ENCODE measurements at places on chromosomes 2 and 18.

DNA sequence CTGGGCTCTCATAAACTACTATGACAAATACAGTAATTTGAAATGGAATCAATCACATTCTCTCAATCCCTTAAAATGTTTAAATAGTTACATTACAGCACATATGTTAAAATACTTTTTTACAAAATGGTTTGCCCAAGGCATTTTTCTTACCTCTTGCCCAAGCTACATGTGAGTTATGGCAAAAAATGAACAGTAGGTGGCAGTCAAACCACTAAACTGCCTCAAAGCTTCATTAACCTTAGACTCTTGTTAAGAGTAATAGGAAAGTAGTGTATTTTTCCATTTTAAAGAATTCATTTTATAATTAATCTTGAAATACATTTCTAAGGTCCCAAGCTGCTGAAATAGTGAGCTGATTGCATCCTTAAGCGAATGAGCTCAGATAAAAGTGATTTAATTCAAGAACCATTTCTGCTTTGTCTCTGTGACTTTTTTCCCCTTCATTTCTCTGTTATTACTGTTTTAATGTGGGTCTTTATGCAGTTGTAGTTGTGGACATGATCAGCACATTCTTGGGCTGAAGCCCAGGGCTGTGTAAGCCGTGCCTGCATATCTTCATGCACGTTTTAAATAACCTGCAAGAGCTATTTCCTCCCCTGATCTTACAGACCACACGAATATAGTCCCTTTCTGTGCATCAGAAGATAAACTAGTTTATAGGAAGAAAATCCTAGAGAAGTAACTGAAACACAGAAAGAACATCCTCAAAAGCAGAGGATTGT is 311.8 kb downstream of the LNPK start:
- H3K27ac ChIP-seq: no peak overlapping the region
- DNase-seq: peak; percentile 78
- no peak overlapping the region for H3K4me3 ChIP-seq

GRCh38 chr2:136255648-136256461 is 137.9 kb upstream of the CXCR4 start:
- no peaks in the 10 kb centered on the region for H3K27me3 ChIP-seq
- H3K36me3 ChIP-seq: no peaks in the 10 kb centered on the region
- no peak overlapping the region for H3K27ac ChIP-seq
- no peak overlapping the region for H3K4me3 ChIP-seq
- no peak for DNase-seq

DNA sequence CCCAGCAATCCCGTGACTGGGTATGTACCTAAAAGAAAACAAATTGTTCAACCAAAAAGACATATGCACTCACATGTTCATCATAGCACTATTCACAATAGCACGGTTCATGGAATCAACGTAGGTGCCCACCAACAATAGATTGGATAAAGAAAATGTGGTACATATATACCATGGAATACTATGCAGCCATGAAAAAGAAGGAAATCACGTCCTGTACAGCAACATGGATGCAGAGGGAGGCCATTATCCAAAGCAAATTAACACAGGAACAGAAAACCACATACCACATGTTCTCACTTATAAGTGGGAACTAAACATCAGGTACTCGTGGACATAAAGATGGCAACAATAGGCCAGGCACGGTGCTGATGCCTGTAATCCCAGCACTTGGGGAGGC is 207.9 kb upstream of the TNP1 start:
- no peak overlapping the region for H3K4me3 ChIP-seq
- H3K4me1 ChIP-seq: peaks cover 16% of the 10 kb centered on the region
- no peak for DNase-seq

DNA sequence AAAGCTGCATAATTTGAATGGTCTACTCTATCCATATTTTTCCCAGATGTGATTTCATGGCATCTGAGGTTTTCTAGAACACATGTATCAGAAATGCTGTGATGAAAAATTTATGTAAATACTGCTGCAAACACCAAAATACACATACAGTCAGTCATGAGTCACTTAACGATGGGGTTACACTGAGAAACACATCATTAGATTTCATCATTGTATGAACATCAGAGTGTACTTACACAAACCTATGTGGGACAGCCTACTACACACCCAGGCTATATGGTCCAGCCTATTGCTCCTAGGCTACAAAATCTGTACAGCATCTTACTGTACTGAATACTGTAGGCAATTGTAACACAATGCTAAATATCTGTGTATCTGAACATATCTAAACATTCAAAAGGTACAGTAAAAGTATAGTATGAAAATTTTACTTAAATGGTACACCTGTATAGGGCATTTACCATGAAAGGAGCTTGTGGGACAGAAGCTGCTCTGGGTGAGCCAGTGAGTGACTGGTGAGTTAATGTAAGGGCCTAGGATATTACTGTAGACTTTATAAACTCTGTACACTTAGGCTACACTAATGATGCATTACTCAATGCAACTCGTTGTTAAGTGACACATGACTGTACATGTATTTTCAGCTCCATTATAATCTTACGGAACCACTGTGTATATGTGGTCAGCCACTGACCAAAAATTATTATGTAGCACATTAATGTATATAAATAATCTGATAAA is 33.5 kb downstream of the PNO1 start:
- no peaks in the 10 kb centered on the region for H3K36me3 ChIP-seq
- peak overlapping the region; percentile 47 for H3K27ac ChIP-seq
- no peaks in the 10 kb centered on the region for H3K27me3 ChIP-seq

DNA sequence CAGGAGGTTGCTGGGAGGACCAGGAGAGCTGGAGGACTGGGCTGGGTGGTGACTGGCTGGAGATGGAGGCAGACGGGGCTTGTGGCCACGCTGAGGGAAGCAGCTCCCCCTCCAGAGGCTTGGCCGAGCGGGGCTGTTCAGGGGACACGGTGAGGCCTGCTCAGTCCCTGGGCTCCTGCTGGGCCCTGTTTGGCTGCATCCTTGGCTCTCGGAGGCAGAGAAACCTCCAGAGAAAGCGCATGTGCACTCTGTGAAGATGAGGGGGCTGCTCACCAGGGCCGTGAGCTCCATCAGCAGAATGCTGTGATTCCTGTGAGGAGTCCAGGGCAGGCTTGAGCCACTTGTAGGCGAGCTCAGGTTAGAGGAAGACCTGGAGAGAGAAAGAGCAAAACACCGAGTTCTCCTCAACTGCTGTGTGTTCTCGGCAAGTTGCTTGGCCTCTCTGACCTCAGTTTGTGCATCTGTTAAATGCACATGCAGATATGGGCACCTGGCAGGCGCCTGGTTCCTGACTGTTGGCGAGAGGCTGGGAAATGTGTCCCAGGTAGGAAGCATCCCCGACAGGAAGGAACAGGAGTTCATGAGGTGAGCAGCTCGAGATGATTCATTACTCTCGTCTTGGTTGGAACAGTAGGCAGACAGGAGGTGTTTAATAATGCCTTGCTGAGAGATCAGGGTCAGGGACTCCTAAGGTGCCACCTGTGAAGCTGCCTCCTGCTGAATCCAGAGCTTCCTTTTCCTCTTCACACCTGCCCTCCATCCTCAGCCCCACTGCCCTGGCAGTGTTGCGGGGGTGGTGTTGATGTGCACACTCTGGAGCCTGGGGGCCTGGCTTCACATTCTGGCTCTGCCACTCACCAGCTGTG is 941 bp downstream of the ZAP70 start:
- no peak overlapping the region for H3K27ac ChIP-seq
- no peaks in the 10 kb centered on the region for H3K36me3 ChIP-seq
- H3K27me3 ChIP-seq: peaks cover 25% of the 10 kb centered on the region
- H3K4me3 ChIP-seq: no peak overlapping the region

DNA sequence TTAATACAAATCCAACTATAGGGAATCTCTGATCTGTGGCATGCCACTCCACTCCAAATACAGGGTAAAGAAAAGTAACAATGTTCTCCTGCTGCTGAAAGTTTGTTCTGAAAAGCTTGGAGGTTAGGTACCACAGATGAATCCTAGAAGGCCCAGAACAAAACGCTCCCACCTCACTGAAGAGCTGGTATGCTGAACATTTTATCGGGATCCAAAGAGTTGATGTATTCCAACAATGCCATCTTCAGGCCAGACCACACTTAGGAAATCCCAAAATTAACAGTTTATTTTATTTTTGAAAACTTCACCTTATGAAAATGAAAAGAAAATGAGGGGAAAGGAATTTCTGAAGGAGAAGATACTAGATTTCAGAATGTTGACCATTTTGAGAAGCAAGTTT is 145.1 kb upstream of the CDH19 start:
- DNase-seq: no peak
- no peak overlapping the region for H3K4me3 ChIP-seq
- no peak overlapping the region for H3K27ac ChIP-seq
- H3K36me3 ChIP-seq: no peaks in the 10 kb centered on the region

DNA sequence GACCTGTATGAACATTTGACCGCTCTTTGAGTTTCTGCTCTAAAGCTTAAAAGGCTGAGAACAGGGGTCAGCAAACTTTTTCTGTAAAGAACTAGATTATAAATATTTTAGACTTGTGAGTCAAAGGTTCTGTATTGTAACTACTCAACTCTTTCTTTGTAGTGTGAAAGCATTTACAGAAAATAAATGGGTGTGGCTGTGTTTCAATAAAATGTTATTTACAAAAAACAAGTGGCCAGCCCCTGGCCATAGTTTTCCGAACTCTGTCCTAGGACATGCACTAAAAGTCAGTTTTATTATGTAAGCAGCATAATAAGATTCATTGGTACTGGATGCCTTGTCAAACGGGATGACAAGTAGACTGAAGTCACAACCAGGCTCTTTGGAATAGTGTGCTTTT is 434.9 kb downstream of the ZEB2 start:
- no peaks in the 10 kb centered on the region for H3K36me3 ChIP-seq
- DNase-seq: no peak
- H3K4me3 ChIP-seq: no peak overlapping the region
- H3K4me1 ChIP-seq: peaks cover 18% of the 10 kb centered on the region

DNA sequence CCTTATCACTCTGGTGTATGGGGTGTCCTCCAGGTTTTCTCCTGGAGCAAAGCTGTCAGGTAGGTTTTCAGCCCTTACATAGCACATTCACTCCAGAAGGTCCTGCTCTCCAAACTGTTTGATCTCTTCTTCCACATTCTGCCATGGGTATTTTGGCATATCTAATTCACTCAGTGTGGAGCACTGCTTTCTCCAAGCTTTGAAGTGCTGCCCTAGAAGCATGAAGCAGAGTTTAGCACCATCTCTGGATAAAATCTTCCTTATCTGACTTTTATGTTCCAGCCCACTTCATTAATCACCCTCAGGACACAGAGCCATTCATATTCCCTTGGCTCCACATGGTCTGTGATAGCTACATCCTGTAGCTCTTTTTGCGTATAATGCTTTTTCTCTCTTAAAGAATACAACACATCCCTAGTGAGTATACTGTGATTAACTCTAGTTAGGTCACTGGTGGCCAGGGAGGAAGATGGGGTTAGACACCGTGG is 56.7 kb upstream of the ARHGAP28 start:
- H3K27ac ChIP-seq: no peak overlapping the region
- no peaks in the 10 kb centered on the region for H3K4me1 ChIP-seq
- H3K4me3 ChIP-seq: no peak overlapping the region
- H3K36me3 ChIP-seq: no peaks in the 10 kb centered on the region
- H3K27me3 ChIP-seq: no peaks in the 10 kb centered on the region
- no peak for DNase-seq

DNA sequence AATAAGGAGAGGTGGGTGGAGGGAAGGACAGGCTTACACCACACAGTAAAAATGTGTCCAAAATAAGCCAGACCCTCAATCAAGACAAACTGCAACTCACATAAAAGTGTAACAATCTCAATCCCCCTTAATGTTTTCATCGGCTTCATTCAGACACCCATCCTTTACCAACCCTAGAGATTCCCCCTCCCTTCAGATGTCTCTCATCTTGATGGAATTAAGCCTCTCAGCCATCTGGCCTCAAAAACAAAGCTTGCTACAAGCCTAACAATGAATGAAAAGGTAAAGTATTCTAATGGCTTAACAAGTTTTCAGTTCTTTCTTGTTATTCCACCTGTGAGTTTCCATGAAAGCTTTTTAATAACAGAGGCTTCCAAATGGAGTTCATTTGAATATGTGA is 5.2 kb downstream of the RTTN start:
- H3K4me1 ChIP-seq: no peaks in the 10 kb centered on the region
- DNase-seq: no peak
- 0 out of 2 replicates have a peak, but pooled peaks cover 1% of the 10 kb centered on the region for H3K36me3 ChIP-seq
- no peak overlapping the region for H3K27ac ChIP-seq

DNA sequence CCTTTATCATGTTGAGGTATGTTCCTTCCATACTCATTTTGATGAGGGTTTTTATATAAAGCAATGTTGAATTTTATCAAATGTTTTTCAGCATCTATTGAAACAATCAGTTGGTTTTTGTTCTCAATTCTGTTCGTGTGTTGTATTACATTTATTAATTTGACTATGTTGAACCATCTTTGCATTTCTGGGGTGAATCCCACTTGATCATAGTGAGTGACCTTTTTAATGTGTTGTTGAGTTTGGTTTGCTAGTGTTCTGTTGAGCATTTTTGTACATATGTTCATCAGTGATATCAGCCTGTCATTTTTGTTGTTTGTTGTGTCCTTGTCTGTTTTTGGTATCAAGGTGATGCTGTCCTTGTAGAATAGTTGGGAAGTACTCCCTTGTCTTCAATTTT is 110.9 kb downstream of the MYO3B start:
- no peaks in the 10 kb centered on the region for H3K36me3 ChIP-seq
- H3K4me3 ChIP-seq: no peak overlapping the region
- no peak overlapping the region for H3K27ac ChIP-seq
- H3K27me3 ChIP-seq: no peaks in the 10 kb centered on the region
- H3K4me1 ChIP-seq: no peaks in the 10 kb centered on the region

DNA sequence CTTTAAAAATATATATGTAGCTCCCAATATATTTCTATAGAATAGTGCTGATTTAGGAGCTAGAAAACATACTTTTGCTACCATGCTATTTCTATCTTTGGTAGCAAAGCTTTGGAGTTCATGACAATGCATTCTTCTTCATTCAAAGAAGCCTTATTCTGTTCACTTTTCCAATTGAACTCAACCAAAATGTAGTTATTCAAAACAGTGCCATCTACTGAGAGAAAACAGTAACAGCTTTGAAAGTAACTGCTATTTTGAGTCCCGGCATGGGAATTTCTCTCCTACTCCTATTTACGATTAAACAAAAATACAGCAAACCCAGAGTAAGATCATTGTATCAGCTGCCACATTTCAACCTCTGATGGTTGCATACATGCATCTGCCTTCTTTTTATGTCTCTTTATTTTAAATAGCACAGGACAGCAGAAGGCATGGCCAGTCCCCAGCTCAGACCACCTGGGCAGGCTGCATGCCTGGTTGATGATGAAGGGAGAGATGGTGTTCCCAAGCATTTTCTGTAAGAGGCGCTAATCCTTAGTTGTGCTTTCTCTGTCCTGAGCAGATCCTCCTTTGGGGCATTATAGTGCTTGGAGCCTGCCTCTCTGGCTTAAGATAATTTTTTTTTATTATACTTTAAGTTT is 69.7 kb upstream of the SULT1C3 start:
- no peaks in the 10 kb centered on the region for H3K4me1 ChIP-seq
- no peaks in the 10 kb centered on the region for H3K36me3 ChIP-seq
- H3K27ac ChIP-seq: no peak overlapping the region

- no peak overlapping the region for H3K4me3 ChIP-seq
- no peaks in the 10 kb centered on the region for H3K36me3 ChIP-seq
- no peaks in the 10 kb centered on the region for H3K27me3 ChIP-seq
- peaks cover 13% of the 10 kb centered on the region for H3K4me1 ChIP-seq
- no peak overlapping the region for H3K27ac ChIP-seq
Measured at GRCh38 chr2:68727683-68728375, 6.8 kb upstream of the ARHGAP25 start.

GRCh38 chr18:41693008-41693407 is 262.0 kb upstream of the PIK3C3 start:
- no peaks in the 10 kb centered on the region for H3K27me3 ChIP-seq
- no peaks in the 10 kb centered on the region for H3K4me1 ChIP-seq
- no peak overlapping the region for H3K4me3 ChIP-seq
- H3K36me3 ChIP-seq: no peaks in the 10 kb centered on the region
